ENCODE measurements at places on chromosomes 13 and 19.

DNA sequence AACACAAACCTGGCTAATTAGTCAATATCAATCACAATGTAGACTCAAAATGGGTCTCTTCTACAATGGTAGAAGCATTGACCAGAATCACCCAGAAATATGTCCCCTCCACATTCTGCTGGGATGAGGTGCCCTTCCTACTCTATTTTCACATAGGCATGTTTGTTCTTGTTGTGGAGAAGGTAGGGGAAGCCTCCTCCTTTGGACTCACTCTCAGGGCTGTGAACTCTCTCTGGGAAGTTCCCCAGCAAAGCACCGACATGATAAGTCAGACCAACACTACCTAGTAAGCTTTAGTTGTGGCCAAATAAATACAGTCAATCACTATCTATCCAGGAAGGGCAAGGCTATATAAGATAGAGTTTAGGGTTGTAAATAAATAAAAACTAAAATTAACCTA lies 194.5 kb upstream of the UBL3 start:
- H3K36me3 ChIP-seq: no peaks in the 10 kb centered on the region
- peaks cover 10% of the 10 kb centered on the region for H3K27me3 ChIP-seq
- H3K4me1 ChIP-seq: peaks cover 22% of the 10 kb centered on the region
- H3K4me3 ChIP-seq: no peak overlapping the region
- H3K27ac ChIP-seq: no peak overlapping the region

- H3K27me3 ChIP-seq: no peaks in the 10 kb centered on the region
- H3K27ac ChIP-seq: no peak overlapping the region
- H3K4me1 ChIP-seq: peaks cover 56% of the 10 kb centered on the region
- H3K4me3 ChIP-seq: no peak overlapping the region
Measured at GRCh38 chr13:46604226-46604990, 51.4 kb downstream of the LRCH1 start.

GRCh38 chr13:62525652-62526051 lies 1110.0 kb upstream of the PCDH20 start:
- H3K27me3 ChIP-seq: no peaks in the 10 kb centered on the region
- H3K36me3 ChIP-seq: no peaks in the 10 kb centered on the region
- H3K4me1 ChIP-seq: no peaks in the 10 kb centered on the region
- no peak for DNase-seq
- H3K27ac ChIP-seq: no peak overlapping the region

GRCh38 chr13:77300176-77301037 lies 26.5 kb downstream of the MYCBP2 start:
- no peak for DNase-seq
- peaks cover 32% of the 10 kb centered on the region for H3K36me3 ChIP-seq
- no peak overlapping the region for H3K27ac ChIP-seq
- peaks cover 24% of the 10 kb centered on the region for H3K4me1 ChIP-seq

DNA sequence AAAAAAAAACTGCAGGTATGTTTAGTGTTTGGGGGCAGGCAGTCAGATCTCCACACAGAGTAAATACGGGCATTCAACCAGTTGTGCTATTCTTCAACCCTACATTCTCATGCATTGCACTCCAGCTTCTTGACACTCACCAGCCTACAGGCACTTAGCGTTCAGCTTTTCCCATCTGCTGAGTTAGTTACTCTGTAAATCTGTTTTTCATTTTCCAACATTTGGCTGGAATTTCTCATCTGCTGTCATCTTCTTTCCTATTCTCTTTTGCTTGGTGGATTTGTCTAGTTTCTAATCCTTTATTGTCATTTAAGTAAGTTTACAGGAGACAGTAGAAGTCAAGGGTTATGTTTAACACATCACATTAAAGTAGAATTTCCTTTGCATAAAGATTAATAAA lies 1318.9 kb downstream of the OLFM4 start:
- no peaks in the 10 kb centered on the region for H3K27me3 ChIP-seq
- no peak for DNase-seq
- no peaks in the 10 kb centered on the region for H3K36me3 ChIP-seq
- no peaks in the 10 kb centered on the region for H3K4me1 ChIP-seq
- no peak overlapping the region for H3K4me3 ChIP-seq

DNA sequence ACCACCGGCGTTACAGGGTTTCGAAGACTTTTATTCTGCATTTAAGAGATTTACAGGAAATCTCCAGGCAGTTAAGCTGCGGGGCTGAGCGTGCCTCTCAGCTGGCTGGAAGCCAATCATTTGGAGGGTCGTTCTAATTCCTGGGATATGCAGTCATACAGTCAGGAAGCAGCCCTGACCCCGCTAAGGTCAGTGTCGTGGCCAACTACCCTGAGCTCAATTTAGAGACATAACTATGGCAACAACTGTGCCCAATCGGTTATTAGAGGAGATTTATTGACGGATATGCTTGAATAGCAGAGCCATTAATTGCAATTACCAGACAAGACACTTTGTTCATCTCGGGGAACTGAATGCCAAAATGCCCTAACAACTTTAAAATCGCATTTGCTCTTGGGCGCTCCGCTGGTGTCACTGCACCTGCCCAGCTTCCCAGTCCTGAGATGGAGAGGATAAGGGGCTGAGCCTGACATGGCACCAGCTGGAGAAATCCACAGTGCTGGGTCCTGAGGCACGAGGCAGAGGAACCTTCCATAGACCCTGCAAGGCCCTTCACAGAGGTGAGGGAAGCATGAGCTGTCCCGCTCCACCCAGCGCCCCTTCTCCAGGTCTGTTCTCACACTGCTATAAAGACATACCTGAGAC lies 15.1 kb upstream of the ZNF507 start:
- DNase-seq: no peak
- H3K27me3 ChIP-seq: peaks cover 15% of the 10 kb centered on the region
- H3K27ac ChIP-seq: no peak overlapping the region
- H3K4me3 ChIP-seq: no peak overlapping the region
- no peaks in the 10 kb centered on the region for H3K36me3 ChIP-seq
